Epithelial cell of esophagus (primary cell): ENCODE measurements at places on chromosomes 1 and 21.

- DNase-seq: no peak
Measured at GRCh38 chr1:211986628-211987254, 48.6 kb downstream of the INTS7 start.

DNA sequence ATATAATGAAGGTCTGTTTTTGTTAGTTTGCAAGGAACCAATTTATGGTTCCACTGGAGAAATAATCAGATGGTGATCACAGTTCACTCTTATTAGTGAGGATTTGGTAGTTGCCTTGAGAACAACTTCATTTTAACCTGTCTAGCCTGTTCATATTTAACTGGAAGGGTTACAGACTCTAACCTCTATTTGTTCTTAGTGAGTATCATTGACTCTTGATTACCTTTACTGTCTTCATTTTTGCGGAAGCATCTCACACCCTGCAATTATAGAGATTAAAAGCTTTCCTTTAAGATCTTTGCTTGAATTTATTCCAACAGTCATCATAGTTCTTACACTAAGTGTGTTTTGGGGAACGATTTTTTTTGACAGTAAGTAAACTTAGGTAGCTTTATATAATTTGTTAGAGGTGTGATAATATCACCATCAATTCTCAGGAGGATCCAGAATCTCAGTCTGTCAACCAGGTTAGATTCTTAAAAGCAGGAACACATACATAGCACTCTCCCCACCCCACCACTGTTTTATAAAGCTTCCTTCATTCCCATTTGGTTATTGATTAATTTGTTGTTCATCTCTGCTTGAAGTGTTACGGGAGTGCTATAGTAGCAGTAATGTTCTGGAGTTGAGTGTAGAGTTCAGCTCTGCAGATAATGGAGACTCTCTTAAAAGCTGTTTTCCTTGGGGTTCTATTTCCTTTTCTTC is 30.1 kb downstream of the B3GALT2 start:
- no peak for DNase-seq

DNA sequence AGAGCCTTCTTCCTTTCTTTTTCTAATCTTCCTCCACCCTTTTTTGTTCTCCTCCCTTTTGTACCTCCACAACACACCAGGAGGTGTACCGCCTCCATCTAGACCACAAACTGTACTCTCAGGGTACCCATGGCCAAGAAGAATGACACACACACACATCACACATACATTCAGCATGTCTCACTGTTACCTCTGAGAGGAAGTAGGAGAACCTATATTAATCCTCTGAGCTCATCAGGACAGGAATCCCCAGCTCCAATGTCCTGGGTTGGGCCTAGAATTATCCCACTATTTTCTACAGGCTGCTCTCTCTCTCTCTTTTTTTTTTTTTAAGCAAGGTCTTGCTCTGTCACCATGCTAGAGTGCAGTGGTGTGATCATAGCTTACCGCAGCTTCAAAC is 36.7 kb downstream of the ATP2B4 start:
- peak; percentile 98 for DNase-seq

DNA sequence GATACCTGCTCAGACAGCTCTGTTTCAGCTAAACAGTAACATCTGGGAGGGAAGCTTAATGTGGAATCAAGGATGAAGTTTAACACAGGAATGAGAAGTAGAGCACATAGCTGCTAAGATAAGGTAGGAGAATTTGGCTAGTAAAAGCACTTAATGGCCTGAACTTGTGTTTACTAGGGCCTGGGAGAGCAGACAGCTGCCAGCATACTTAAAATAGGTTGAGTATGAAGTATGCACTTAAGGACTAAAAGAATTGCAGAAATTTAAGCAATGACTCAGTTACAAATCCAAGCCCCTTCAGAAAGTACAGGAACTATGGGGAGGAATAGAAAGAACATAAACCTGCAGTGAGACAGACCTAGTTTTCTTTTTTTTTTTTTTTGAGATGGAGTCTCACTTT is 53.0 kb downstream of the BACH1 start:
- DNase-seq: no peak

DNA sequence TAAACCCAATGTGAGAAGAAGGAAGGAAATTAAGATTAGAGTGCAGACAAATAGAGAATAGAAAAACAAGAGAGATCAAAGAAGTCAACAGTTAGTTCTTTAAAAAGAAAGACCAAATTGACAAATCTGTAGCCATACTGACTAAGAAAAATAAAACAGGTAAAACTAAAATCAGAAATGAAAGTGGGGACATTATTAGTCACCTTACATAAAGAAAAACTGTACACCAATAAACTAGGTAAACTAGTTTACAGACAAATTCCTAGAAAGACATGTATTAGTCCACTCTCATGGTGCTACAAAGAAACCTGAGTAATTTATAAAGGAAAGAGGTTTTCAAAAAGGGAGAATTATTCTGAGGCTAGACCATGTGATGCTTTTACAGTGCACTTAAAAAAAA is 22.3 kb downstream of the BLZF1 start:
- no peak for DNase-seq

- DNase-seq: no peak
Measured at GRCh38 chr1:233357595-233358397, 30.3 kb downstream of the MAP3K21 start.

DNA sequence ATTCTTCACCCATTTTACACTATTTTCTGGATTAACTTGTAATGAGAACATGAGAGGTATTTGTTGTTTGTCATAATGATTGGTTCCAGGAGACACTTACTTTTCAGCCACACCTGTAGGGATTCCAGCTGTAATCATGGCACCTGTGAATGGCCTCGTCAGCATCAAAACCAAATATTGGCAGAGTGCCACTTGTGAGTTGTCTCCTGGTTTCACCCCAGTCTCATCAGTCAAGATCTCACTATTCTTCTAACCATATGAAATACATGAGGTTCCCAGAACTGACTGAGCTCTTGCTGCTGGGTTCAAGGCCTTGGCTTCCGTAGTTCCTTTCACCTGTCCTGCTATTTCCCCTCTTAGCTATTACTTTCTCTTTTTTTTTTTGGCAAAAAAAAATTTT is 246.6 kb upstream of the ADGRL2 start:
- peak; percentile 72 for DNase-seq
